ENCODE measurements at places on chromosomes 1 and 21. TPM values are rescaled to one million over a fixed set of nuclear protein-coding genes. Genes with fewer than 3 reads are reported as not detected.

TAGLN2 gene
- 342 TPM for total RNA-seq

ZNHIT6 gene
- total RNA-seq, result 16.3 TPM

ADORA3 gene
- total RNA-seq, result 0.39 TPM

FCRL2 gene
- 81.0 TPM for total RNA-seq

CYP4Z1 gene
- not detected for total RNA-seq

C1QB gene
- not detected for total RNA-seq

OR2T35 gene
- 0.30 TPM for total RNA-seq

BACE2 gene
- 14.3 TPM for total RNA-seq

- H3K4me3 ChIP-seq, result no peak overlapping the region
- no peaks in the 10 kb centered on the region for H3K4me1 ChIP-seq
- H3K27ac ChIP-seq, result no peak overlapping the region
- DNase-seq, result no peak
- no peaks in the 10 kb centered on the region for H3K27me3 ChIP-seq
These were observed 45.5 kb downstream of the GIPC2 start for GRCh38 chr1:78091215-78091813.

DNA sequence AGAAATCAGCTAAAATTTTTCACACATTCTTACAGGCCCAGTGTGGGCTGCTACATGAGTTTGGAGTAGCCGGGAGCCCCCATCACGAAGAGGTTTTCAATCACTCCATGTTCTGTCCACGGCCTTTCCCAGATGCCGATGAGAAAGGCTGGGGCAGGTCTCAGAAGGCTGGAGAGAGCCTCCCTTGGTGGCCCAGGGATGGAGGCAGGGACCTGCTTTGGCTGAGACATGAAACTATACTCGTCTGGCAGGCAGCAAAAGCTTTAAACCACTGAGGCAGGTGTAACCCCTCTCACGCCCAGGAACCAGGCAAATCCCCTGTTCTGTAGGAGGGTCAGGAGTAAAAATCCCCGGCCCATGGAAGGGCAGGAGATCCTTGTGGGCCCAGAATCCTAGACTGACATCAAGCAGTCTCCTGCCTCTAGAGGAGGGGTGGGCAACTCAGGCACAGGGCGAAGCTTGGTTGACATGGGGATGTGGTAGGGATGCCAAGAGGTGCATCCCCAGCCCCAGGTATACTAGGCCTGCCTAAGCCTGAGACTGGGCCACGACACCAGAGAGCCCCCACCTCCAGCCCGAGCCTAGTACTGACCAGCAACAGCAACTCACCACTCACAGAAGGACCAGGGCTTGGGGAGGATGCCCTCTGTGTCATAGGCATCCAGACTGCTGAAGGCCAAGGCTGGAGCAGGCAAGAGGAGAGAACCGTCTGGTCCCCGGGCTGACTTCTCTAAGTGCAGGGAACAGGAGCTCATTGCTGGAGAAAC is 9.1 kb downstream of the MMEL1 start:
- no peak overlapping the region for H3K4me3 ChIP-seq
- H3K27me3 ChIP-seq, result peaks cover 20% of the 10 kb centered on the region
- no peak overlapping the region for H3K27ac ChIP-seq
- peaks cover 11% of the 10 kb centered on the region for H3K4me1 ChIP-seq
- no peaks in the 10 kb centered on the region for H3K36me3 ChIP-seq

DNA sequence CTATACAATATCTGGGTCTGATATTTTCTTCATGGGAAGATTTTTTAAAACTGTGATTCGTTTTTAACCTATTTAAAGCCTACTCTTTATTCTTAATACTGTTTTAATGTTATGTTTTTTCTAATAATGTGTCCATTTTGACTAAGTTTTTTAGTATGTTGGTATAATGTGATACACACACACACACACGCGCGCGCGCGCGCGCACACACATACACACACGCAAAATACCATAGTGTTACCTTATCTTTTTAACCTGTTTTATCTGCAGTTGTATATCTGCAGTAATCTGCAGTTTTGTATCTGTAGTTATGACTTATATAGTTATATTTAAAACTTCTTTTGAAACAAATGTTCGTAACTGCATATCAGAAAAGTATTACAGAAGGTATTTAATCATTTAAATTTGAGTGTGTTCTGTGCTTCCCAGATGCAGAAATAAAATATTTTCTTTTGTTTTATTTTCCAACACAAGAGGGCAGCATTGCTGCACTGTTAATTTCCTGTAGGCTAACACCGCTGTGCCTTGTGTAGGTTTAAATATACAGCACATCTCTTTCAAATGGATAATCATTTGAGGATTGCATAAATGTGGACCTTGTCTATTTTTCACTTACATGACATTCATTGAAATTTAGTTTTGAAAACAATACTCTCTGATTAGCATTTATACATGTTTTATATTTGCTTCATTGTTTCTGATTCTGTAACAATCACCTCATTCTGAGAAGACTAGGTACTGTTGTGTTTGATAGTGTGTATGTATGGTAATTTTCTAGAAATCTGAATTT is 166.1 kb downstream of the PDE4B start:
- H3K4me1 ChIP-seq, result no peaks in the 10 kb centered on the region
- no peaks in the 10 kb centered on the region for H3K36me3 ChIP-seq
- no peaks in the 10 kb centered on the region for H3K27me3 ChIP-seq

DNA sequence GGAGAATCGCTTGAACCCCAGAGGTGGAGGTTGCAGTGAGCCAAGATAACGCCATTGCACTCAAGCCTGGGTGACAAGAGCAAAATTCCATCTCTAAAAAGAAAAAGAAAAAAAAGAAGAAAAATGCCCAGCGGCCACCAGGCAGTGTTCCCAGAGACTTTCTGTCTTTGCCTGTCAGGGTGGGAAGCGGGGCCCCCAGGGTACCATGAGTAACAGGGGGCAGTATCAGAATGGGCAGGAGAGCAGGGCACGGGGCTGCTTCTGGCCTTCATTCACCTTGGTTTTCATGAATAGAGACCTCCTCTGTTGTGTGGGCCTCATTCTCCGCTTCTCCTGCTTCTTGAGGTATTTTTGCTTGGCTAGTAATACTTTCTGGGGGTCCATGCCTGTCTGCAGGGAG is 20.4 kb downstream of the SLC26A9 start:
- no peak overlapping the region for H3K4me3 ChIP-seq
- no peak for DNase-seq
- no peak overlapping the region for H3K27ac ChIP-seq
- no peaks in the 10 kb centered on the region for H3K36me3 ChIP-seq

DNA sequence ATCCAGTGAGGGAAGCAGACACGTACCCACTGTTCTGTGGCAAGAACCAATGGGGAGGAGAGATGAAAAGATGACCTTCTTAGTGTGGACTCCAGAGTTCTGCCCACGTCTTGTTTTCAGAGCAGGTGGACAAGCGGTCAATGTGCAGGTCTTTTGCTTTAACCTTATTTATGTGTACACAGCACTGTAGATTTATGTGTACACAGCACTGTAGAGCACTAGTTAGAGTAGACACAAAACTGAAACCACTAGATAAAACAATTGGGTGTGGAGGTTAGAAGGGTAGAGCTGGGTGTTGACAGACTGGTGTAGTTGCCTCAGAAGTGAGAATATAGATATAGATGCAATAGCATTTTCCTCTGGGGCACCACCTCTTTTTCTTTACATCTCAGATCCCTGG is 150.0 kb downstream of the MAGI3 start:
- H3K27me3 ChIP-seq, result no peaks in the 10 kb centered on the region
- DNase-seq, result no peak
- H3K4me1 ChIP-seq, result no peaks in the 10 kb centered on the region
- H3K4me3 ChIP-seq, result no peak overlapping the region
- H3K36me3 ChIP-seq, result no peaks in the 10 kb centered on the region

DNA sequence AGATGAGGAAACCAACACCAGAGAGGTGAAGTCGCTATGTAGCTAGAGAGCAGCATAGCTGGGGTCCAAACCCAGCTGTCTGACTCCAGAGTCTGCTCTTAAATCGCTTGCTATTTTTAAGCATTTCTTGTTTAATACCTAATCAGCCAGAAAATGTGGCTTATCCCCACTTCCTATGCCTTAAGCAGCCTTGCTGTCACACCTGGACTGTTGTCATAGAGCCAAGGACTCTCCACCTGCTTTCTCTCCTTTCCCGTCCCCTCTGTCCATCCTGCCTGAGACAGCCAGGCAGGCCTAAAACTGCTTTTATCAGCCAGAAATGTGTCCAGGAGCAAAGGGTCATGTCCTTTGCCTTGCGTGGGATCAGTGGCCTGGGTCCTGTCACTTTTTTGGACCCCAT is 28.3 kb upstream of the EPHA8 start:
- no peaks in the 10 kb centered on the region for H3K36me3 ChIP-seq
- H3K4me1 ChIP-seq, result no peaks in the 10 kb centered on the region
- no peak overlapping the region for H3K27ac ChIP-seq
- DNase-seq, result no peak

- H3K4me3 ChIP-seq, result no peak overlapping the region
- H3K27me3 ChIP-seq, result no peaks in the 10 kb centered on the region
- no peak overlapping the region for H3K27ac ChIP-seq
These were observed 72.0 kb upstream of the GCLM start for GRCh38 chr1:93981274-93981667.

- H3K27ac ChIP-seq, result no peak overlapping the region
- no peaks in the 10 kb centered on the region for H3K36me3 ChIP-seq
- no peak for DNase-seq
- no peaks in the 10 kb centered on the region for H3K27me3 ChIP-seq
- no peaks in the 10 kb centered on the region for H3K4me1 ChIP-seq
These were observed 719.0 kb downstream of the RWDD3 start for GRCh38 chr1:95953015-95953414.

DNA sequence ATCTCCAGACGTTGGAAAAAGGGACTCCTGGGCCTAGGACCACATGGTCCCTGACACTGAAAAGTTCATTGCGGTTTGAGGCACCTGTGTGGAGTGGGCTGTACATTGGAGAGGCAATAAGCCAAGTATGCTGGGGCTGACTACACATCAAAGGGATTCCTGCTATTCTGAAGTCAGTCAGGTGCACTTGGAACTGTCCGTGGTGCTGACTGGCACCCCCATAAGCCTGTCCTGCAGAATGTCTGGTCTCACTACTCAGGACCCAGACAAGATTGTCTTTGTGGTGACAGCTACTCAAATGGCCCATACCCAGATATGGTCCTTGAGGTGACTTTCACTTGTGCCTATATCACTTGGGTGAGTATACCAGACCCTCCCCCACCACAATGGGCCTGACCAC is 150.6 kb downstream of the RWDD3 start:
- no peak overlapping the region for H3K27ac ChIP-seq
- H3K4me1 ChIP-seq, result no peaks in the 10 kb centered on the region
- H3K27me3 ChIP-seq, result no peaks in the 10 kb centered on the region
- no peaks in the 10 kb centered on the region for H3K36me3 ChIP-seq

GRCh38 chr1:218474128-218474527 is 129.0 kb downstream of the TGFB2 start:
- no peaks in the 10 kb centered on the region for H3K27me3 ChIP-seq
- peak; percentile 20 for DNase-seq
- peak overlapping the region; percentile 74 for H3K27ac ChIP-seq
- H3K36me3 ChIP-seq, result no peaks in the 10 kb centered on the region
- peaks cover 30% of the 10 kb centered on the region for H3K4me1 ChIP-seq
- H3K4me3 ChIP-seq, result peak overlapping the region; percentile 25

DNA sequence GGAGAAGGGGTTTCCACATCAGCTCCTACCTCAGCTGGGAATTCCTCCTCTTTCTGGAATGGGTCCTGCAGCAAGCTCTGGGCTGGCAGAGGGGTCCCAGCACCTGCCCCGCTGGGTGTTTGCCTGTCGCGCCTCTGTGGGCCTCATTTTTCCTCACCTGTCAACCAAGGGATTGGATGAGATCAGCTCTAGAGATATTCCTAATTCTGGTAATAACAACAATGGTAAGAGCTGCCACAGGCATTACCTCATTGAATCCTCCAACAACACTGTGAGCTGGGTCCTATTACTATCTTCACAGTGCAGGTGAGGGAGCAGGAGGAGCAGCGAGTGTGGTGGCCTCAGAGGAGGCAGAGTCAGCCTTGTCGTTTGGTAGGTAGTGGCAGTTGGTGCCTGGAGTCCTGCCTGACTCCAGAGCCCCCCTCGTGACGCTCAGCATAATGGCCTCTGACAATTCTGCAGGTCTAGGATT is 23.3 kb upstream of the PAX7 start:
- no peaks in the 10 kb centered on the region for H3K4me1 ChIP-seq
- H3K27me3 ChIP-seq, result no peaks in the 10 kb centered on the region
- DNase-seq, result no peak
- H3K27ac ChIP-seq, result no peak overlapping the region
- no peaks in the 10 kb centered on the region for H3K36me3 ChIP-seq

DNA sequence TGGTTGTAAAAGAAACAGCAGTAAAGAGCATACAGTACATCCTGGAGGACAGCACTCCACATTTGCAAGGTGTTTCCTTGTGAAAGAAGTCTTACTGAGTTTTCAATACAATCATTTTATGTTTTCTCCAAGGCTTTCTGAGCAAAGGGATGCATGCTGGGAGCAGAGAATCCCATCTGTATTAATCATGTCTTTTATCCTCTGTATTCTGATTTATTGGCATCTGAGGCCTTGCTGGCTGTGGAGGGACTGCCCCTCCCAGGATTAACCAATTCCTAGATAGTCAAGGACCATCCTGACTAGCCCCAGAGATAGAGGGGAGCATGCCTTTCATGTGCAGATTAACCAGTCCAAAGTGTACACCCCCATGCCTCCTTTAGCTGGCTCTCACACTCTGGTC is 476.3 kb downstream of the SIPA1L2 start:
- no peaks in the 10 kb centered on the region for H3K36me3 ChIP-seq
- H3K27ac ChIP-seq, result no peak overlapping the region
- no peak overlapping the region for H3K4me3 ChIP-seq

GRCh38 chr1:234845097-234845660 is 235.2 kb upstream of the IRF2BP2 start:
- no peak overlapping the region for H3K27ac ChIP-seq
- peaks cover 31% of the 10 kb centered on the region for H3K4me1 ChIP-seq
- no peaks in the 10 kb centered on the region for H3K27me3 ChIP-seq
- no peaks in the 10 kb centered on the region for H3K36me3 ChIP-seq
- no peak overlapping the region for H3K4me3 ChIP-seq

DNA sequence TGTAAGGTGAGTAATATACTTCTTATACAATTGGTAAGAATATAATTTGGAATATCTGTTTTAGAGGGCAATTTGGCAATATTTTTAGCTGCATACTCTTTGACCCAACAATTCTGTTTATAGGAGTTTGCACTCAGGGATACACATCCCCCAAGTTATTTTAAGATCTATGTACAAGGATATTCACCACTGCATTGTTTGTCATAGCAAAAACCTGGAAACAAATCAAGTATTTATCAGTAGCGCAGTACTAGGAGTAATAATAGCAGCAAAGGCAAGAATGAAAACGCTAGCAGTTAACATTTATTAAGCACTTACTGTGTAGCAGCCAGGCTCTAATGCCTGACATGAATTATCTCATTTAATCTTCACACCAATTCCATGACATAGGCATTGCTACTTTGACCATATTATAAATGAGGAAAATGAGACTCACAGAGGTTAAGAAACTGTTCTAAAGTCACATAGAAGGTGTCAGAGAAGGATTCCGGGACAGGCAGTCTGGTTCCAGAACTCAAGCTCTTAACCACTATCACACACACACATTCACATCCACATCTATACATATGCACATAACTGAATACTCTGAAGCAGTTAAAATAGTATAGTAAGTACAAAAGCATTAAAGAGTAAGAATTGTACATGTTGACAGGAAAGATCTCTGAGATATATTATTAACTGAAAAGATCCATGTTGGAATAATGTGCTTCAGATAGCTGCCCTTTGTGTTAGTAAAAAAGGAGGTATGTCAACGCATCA is 30.6 kb downstream of the PHC2 start:
- H3K36me3 ChIP-seq, result no peaks in the 10 kb centered on the region
- no peak for DNase-seq
- no peaks in the 10 kb centered on the region for H3K4me1 ChIP-seq
- H3K4me3 ChIP-seq, result no peak overlapping the region
- no peaks in the 10 kb centered on the region for H3K27me3 ChIP-seq
- H3K27ac ChIP-seq, result no peak overlapping the region

GRCh38 chr1:233983811-233984210 is 79.3 kb downstream of the SLC35F3 start:
- DNase-seq, result no peak
- H3K4me3 ChIP-seq, result no peak overlapping the region
- no peaks in the 10 kb centered on the region for H3K4me1 ChIP-seq
- H3K27ac ChIP-seq, result no peak overlapping the region

Measured in B cell (primary cell).